A375 (cell line): ENCODE measurements at places on chromosomes 7 and 10. TPM values are rescaled to one million over a fixed set of nuclear protein-coding genes. Genes with fewer than 3 reads are reported as not detected.

C10orf67 gene
- not detected in 2 replicates for total RNA-seq

COL1A2 gene
- total RNA-seq = 0.24 TPM in 1 of 2 replicates, not detected in the other

CALCR gene
- not detected in 2 replicates for total RNA-seq

TMEM184A gene
- 1.6 and 1.7 TPM in 2 replicates for total RNA-seq

AKR1C2 gene
- 10.1 and 17.8 TPM in 2 replicates for total RNA-seq

FANK1 gene
- total RNA-seq = 0.85 and 2.8 TPM in 2 replicates

PPP1R17 gene
- total RNA-seq = not detected in 2 replicates

SPACDR gene
- 0.38 and 0.61 TPM in 2 replicates for total RNA-seq

OPALIN gene
- total RNA-seq = not detected in 2 replicates

PRKCQ gene
- total RNA-seq = 3.0 and 3.7 TPM in 2 replicates

SPDYE1 gene
- total RNA-seq = not detected in 2 replicates

DPP6 gene
- total RNA-seq = not detected in 2 replicates

CLDN4 gene
- total RNA-seq = 6.8 and 8.0 TPM in 2 replicates

SMKR1 gene
- 3.6 and 5.9 TPM in 2 replicates for total RNA-seq

EPO gene
- total RNA-seq = not detected in 2 replicates

INMT gene
- 0.11 and 0.42 TPM in 2 replicates for total RNA-seq

NPC1L1 gene
- 0.03 and 0.11 TPM in 2 replicates for total RNA-seq

HILPDA gene
- total RNA-seq = 8.9 and 10.9 TPM in 2 replicates

TBX20 gene
- total RNA-seq = 2.2 and 2.9 TPM in 2 replicates

MACROH2A2 gene
- 8.1 and 14.7 TPM in 2 replicates for total RNA-seq

ELOVL3 gene
- total RNA-seq = not detected in 2 replicates

HSPA14 gene
- total RNA-seq = 18.5 and 22.3 TPM in 2 replicates

PNLIPRP1 gene
- total RNA-seq = not detected in 2 replicates

PNLIPRP2 gene
- total RNA-seq = not detected in 2 replicates

CYP3A4 gene
- total RNA-seq = not detected in 2 replicates

BHLHA15 gene
- 0.61 and 0.64 TPM in 2 replicates for total RNA-seq

NAT16 gene
- 0.05 and 0.11 TPM in 2 replicates for total RNA-seq

NXPH1 gene
- total RNA-seq = not detected in 2 replicates

GSDME gene
- 20.0 and 22.8 TPM in 2 replicates for total RNA-seq

GPER1 gene
- 0.30 and 0.48 TPM in 2 replicates for total RNA-seq

DMBT1 gene
- 2.3 and 2.7 TPM in 2 replicates for total RNA-seq

CRYGN gene
- total RNA-seq = not detected in 2 replicates

USP54 gene
- 7.3 and 8.1 TPM in 2 replicates for total RNA-seq

VWC2 gene
- total RNA-seq = not detected in 2 replicates

OPN1SW gene
- total RNA-seq = not detected in 2 replicates
